ENCODE measurements at places on chromosomes 11 and 22. TPM values are rescaled to one million over a fixed set of nuclear protein-coding genes. Genes with fewer than 3 reads are reported as not detected.
A peak's percentile ranks its signal among the peaks of the same experiment; 100 is the strongest.

MMP10 gene
- total RNA-seq: not detected

BSCL2 gene
- total RNA-seq: 30.4 TPM

TMEM45B gene
- total RNA-seq: 30.1 TPM

ETS1 gene
- 20.2 TPM for total RNA-seq

IFITM1 gene
- total RNA-seq: 26.3 TPM

MICAL2 gene
- total RNA-seq: 17.1 TPM

MUC5AC gene
- 1.5 TPM for total RNA-seq

NEFH gene
- not detected for total RNA-seq

DCUN1D5 gene
- 50.0 TPM for total RNA-seq

ZNF202 gene
- 6.5 TPM for total RNA-seq

DNA sequence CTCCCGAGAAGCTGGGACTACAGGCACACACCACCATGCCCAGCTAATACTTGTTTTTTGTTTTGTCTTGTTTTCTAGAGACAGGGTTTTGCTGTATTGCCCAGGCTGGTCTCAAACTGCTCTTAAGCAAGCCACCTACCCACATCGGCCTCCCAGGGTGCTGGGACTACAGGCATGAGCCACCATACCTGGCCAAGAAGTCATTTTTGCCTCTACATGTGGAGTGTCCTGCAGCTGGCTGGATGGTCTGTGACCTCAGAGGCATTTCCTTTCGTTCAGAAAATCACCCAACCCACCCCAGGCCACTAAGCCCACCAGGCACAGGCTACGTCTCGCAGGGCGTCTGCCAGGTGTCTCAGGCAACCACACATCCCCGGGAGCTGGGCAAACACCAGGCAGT lies 12.8 kb downstream of the SHANK2 start:
- H3K36me3 ChIP-seq: no peaks in the 10 kb centered on the region
- no peak for DNase-seq
- H3K27ac ChIP-seq: no peak overlapping the region
- peaks cover 7% of the 10 kb centered on the region for H3K4me1 ChIP-seq
- no peak overlapping the region for H3K4me3 ChIP-seq

DNA sequence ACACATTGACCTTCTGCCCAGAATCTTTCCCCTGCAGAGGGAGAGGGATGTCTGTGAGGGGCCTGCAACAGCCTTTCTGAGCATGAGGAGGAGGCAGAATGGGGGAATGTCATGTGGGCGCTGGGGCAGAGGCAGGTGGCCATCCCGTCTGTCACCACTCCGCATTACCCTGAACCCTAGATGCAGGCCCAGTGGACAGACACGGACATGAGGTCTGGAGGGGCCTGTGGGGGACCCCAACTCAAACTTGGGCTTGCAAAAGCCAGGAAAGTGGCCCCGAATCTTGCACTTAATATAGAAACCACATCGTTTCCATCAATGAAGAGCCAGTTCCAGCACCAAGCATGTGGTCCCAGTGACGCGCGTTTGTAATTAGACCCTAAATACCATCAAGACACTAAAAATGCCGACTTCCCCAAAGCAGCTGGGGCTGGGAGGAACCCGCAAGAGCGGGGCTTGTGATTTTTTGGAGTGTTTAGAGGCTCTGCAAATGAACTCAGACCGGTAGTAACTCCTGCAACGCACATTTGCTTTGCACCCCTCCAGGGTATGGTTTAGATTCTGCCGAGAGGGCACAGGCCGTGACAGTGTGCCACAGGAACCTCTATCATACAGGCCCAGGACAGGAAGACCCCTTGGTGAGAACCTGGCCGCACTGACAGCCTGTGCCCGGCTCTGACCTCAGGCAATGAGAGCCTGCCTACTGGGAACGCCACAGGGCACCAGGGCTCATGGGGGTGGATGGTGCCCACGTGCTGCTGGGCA lies 109.3 kb downstream of the CTTN start:
- no peak for DNase-seq
- no peak overlapping the region for H3K4me3 ChIP-seq
- H3K36me3 ChIP-seq: no peaks in the 10 kb centered on the region
- no peaks in the 10 kb centered on the region for H3K4me1 ChIP-seq

DNA sequence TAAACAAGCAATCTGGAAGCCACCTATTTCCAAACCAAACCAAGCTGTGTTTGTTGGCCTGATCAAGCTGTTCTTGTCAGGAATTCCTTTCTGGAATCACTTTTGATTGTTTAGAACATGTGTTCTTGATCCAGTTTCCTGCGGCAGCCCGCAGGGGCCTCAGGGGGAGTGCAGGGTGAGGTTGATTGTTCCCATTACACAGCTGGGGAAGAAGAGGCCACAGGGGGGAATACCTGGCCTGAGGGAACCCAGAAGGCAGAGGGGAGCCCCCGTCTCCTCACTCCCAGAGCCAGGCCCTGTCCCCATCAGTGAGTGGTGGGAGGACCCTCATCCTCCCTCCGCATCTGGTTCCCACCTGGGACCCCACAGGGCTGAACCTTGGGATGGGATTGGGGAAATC lies 4.2 kb downstream of the MRGPRD start:
- H3K27ac ChIP-seq: no peak overlapping the region
- no peaks in the 10 kb centered on the region for H3K4me1 ChIP-seq
- H3K27me3 ChIP-seq: no peaks in the 10 kb centered on the region

DNA sequence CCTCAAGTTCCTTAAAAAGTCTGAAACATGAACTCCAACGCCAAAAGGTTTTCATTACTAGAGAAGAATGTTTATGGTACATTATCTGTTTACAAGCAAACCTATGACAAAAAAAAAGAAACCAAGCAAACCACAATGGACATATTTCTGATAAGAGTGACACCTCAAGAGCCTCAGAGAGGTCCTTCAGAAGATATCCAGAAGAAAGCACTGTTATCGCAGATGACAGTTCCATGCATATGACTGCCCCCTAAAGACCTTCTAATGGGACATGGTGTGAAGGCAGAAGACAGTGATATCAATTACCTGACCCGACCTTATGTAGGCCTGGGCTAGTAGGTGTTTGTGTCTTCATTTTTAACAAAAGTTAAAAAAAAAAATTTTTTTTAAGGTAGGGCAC lies 3.1 kb downstream of the HDHD5 start:
- H3K4me3 ChIP-seq: no peak overlapping the region
- H3K27me3 ChIP-seq: no peaks in the 10 kb centered on the region
- no peak for DNase-seq
- peaks cover 81% of the 10 kb centered on the region for H3K4me1 ChIP-seq
- no peak overlapping the region for H3K27ac ChIP-seq
- H3K36me3 ChIP-seq: no peaks in the 10 kb centered on the region

GRCh38 chr11:115383431-115383830 lies 120.8 kb downstream of the CADM1 start:
- H3K27ac ChIP-seq: no peak overlapping the region
- no peaks in the 10 kb centered on the region for H3K36me3 ChIP-seq
- DNase-seq: no peak

GRCh38 chr22:42897960-42898359 lies 40.9 kb upstream of the ARFGAP3 start:
- no peak overlapping the region for H3K27ac ChIP-seq
- no peaks in the 10 kb centered on the region for H3K36me3 ChIP-seq
- H3K4me1 ChIP-seq: peaks cover 52% of the 10 kb centered on the region
- no peaks in the 10 kb centered on the region for H3K27me3 ChIP-seq
- H3K4me3 ChIP-seq: no peak overlapping the region

GRCh38 chr11:76781046-76781801 lies 1.9 kb upstream of the TSKU start:
- no peaks in the 10 kb centered on the region for H3K27me3 ChIP-seq
- no peak overlapping the region for H3K4me3 ChIP-seq
- peak overlapping the region; percentile 99 for H3K27ac ChIP-seq
- peaks cover 26% of the 10 kb centered on the region for H3K4me1 ChIP-seq

GRCh38 chr11:83051760-83052671 lies 19.7 kb downstream of the RAB30 start:
- H3K4me1 ChIP-seq: peaks cover 41% of the 10 kb centered on the region
- H3K27ac ChIP-seq: peak overlapping the region; percentile 87
- H3K36me3 ChIP-seq: no peaks in the 10 kb centered on the region
- no peaks in the 10 kb centered on the region for H3K27me3 ChIP-seq

GRCh38 chr11:63738720-63739360 lies 29.7 kb downstream of the ZFTA start:
- no peaks in the 10 kb centered on the region for H3K4me1 ChIP-seq
- no peak for DNase-seq
- H3K4me3 ChIP-seq: no peak overlapping the region
- no peak overlapping the region for H3K27ac ChIP-seq
- H3K36me3 ChIP-seq: no peaks in the 10 kb centered on the region

- DNase-seq: no peak
- H3K27me3 ChIP-seq: no peaks in the 10 kb centered on the region
- H3K27ac ChIP-seq: no peak overlapping the region
- peaks cover 100% of the 10 kb centered on the region for H3K36me3 ChIP-seq
- H3K4me1 ChIP-seq: no peaks in the 10 kb centered on the region
Measured at GRCh38 chr11:34124885-34125668, 19.6 kb downstream of the NAT10 start.

GRCh38 chr11:74418509-74418895 lies 20.3 kb upstream of the PGM2L1 start:
- H3K4me3 ChIP-seq: no peak overlapping the region
- no peaks in the 10 kb centered on the region for H3K36me3 ChIP-seq
- no peak for DNase-seq
- H3K27ac ChIP-seq: peak overlapping the region; percentile 71
- no peaks in the 10 kb centered on the region for H3K27me3 ChIP-seq

- no peaks in the 10 kb centered on the region for H3K36me3 ChIP-seq
- H3K27me3 ChIP-seq: no peaks in the 10 kb centered on the region
- H3K4me1 ChIP-seq: peaks cover 45% of the 10 kb centered on the region
- no peak for DNase-seq
- H3K4me3 ChIP-seq: no peak overlapping the region
Measured at GRCh38 chr11:111440416-111441205, 61.5 kb upstream of the POU2AF1 start.

GRCh38 chr22:20429254-20430100 lies 8.1 kb downstream of the SCARF2 start:
- peaks cover 32% of the 10 kb centered on the region for H3K36me3 ChIP-seq
- DNase-seq: no peak
- no peak overlapping the region for H3K27ac ChIP-seq
- peak overlapping the region; percentile 62 for H3K4me3 ChIP-seq
- H3K27me3 ChIP-seq: no peaks in the 10 kb centered on the region

- H3K36me3 ChIP-seq: no peaks in the 10 kb centered on the region
- H3K27me3 ChIP-seq: no peaks in the 10 kb centered on the region
- no peaks in the 10 kb centered on the region for H3K4me1 ChIP-seq
Measured at GRCh38 chr11:59678813-59679165, 10.0 kb upstream of the PATL1 start.

GRCh38 chr11:97570636-97571035 lies 1180.8 kb downstream of the JRKL start:
- no peaks in the 10 kb centered on the region for H3K36me3 ChIP-seq
- no peak overlapping the region for H3K27ac ChIP-seq
- no peaks in the 10 kb centered on the region for H3K27me3 ChIP-seq
- H3K4me3 ChIP-seq: no peak overlapping the region
- no peak for DNase-seq

DNA sequence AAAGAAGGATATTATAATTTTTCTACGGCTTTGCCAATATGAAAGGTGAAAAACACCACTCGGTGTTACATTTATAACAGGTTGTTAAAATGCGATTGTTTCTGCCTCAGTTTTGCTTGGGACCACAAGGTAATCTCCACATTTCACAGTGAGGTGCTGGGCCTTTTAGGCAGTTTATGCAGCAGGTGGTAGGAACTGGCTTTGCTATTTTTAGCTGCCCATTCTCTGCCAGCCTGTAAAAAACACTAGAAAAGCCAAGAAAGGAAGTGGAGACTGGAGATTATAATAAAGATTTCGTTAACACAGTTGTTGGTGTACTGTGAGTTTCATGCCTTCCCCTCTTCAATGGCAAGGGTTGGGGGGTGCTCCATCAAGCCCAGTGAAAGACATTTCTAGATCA lies 8.0 kb upstream of the MRPL16 start:
- no peaks in the 10 kb centered on the region for H3K27me3 ChIP-seq
- H3K4me3 ChIP-seq: no peak overlapping the region
- no peaks in the 10 kb centered on the region for H3K4me1 ChIP-seq
- no peaks in the 10 kb centered on the region for H3K36me3 ChIP-seq
- DNase-seq: no peak

DNA sequence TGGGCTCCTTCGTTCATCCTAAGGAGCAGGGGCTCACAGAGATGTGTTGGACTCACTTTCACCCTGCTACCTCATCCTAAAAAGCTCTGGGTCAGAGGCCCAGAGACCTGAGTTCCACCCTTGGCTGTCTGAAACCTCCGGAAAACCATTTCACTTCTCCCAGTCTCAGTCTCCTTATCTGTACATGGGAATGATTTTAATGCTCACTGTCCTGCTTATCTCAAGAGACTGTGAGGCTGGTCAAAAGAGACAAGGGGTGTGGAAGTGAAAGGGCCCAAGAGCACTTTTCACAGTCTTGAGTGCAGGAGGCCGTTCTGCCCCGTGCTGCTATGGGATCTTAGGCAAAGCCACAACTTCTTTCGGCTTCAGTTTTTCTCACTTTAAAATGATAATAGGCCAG lies 13.2 kb upstream of the NPAS4 start:
- H3K4me1 ChIP-seq: peaks cover 15% of the 10 kb centered on the region
- H3K27ac ChIP-seq: no peak overlapping the region
- no peaks in the 10 kb centered on the region for H3K27me3 ChIP-seq
- H3K36me3 ChIP-seq: no peaks in the 10 kb centered on the region

DNA sequence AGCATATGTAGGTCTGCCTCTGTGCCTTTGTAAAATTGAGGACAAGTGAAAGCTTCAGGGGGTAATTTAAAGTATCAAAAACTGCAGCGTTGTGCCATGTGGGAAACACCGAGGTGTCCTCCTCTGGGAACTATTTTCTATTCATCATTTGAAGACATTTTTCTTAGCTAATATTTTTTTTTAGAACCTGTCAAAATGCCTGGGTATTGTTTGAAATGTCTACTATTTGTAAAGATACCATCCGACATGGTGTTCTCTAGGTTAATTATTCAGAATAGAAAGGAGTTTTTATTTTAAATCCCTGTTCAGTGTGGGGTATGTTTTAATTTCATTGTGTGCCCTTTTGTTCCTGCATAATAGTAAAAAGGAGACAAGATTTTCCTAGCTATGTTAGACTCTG lies 490.8 kb downstream of the NELL1 start:
- no peaks in the 10 kb centered on the region for H3K27me3 ChIP-seq
- H3K4me1 ChIP-seq: no peaks in the 10 kb centered on the region
- H3K4me3 ChIP-seq: no peak overlapping the region
- no peak for DNase-seq

- no peak overlapping the region for H3K4me3 ChIP-seq
- H3K36me3 ChIP-seq: no peaks in the 10 kb centered on the region
Measured at GRCh38 chr11:2668876-2669275, 30.9 kb downstream of the KCNQ1OT1 start.

- no peaks in the 10 kb centered on the region for H3K27me3 ChIP-seq
- peak overlapping the region; percentile 68 for H3K4me3 ChIP-seq
- peak overlapping the region; percentile 81 for H3K27ac ChIP-seq
- no peak for DNase-seq
Measured at GRCh38 chr11:134252346-134253187, 585 bp downstream of the THYN1 start.

- DNase-seq: peak; percentile 45
- peaks cover 91% of the 10 kb centered on the region for H3K4me1 ChIP-seq
- no peaks in the 10 kb centered on the region for H3K27me3 ChIP-seq
- H3K4me3 ChIP-seq: no peak overlapping the region
- no peaks in the 10 kb centered on the region for H3K36me3 ChIP-seq
- peak overlapping the region; percentile 92 for H3K27ac ChIP-seq
Measured at GRCh38 chr11:69298267-69299022, 4.5 kb downstream of the MYEOV start.

Data from esophagus squamous epithelium (tissue), 5 donors.